ENCODE measurements at places on chromosomes 3 and 15.

- no peak for DNase-seq
Measured at GRCh38 chr3:56923526-56924224, 121.9 kb upstream of the ARHGEF3 start.

GRCh38 chr15:78914027-78914764 lies 30.6 kb downstream of the CTSH start:
- DNase-seq = no peak

- no peak for DNase-seq
Measured at GRCh38 chr15:88535100-88535499, 11.4 kb downstream of the DET1 start.

- DNase-seq = no peak
Measured at GRCh38 chr3:82355228-82355627, 593.8 kb upstream of the GBE1 start.

- no peak for DNase-seq
Measured at GRCh38 chr15:49038382-49038781, 7.9 kb downstream of the SECISBP2L start.

Measured in GM12891 (cell line).